Mesenteric fat pad (tissue), 1 donor: ENCODE measurements at places on chromosomes 1 and 21. TPM values are rescaled to one million over a fixed set of nuclear protein-coding genes. Genes with fewer than 3 reads are reported as not detected.

DNA sequence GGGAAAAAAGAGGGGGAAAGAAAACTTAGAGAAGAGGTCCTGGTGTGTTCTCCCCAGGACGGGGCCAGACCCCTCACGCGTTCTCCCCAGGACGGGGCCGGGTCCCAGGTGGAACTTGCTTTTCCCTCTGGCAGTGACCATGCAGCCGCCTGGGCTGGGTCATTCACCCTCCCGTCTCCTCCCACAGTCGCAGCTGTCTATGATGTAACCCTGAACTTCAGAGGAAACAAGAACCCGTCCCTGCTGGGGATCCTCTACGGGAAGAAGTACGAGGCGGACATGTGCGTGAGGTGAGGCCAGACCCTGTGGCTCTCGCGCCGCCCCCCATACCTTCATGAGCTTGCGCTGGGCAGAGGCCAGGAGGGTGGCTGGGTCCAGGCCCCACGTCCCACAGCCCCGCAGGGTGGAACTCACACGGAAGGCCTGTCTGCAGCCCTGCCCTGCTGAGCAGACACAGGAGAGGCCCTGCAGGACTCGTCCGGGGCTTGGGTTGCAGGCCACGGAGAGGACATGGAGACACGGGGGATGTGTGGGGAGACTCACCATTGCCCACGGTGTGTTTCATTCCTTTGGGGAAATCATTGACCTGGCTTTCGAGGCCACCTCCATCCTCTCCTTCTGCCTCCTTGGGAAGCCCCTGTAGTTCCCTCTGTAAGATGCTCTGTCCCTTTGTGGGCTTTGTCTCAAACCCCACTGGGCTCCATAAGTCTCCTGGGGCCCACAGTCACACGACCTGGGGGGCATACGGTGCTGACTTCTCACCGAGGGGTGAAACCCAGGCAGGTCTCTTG lies 40.7 kb upstream of the TRAPPC10 start:
- DNase-seq = no peak

DNA sequence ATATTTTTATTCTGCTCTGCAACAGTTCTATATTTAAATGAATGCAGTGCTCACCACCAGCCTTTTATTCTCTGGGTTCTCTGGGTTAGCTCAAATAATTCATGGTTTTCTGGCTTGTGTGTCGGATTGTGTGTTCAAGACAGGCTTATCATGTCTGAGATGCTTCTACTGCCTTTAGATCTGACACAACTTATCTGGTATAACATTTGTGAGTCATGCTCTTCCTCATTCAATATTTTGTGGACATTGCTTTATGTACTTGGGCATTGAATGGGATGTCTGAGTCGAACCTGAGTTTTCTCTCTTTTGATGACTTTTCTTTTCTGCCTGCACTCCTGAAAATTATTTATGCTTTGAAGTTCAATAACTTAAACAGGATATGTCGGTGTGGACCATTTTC lies 17.6 kb upstream of the PKP1 start:
- DNase-seq = no peak

GRCh38 chr1:32332290-32333079 lies 3.5 kb downstream of the MARCKSL1 start:
- no peak for DNase-seq

The KCND3 gene
- 18.4 TPM for total RNA-seq

DNA sequence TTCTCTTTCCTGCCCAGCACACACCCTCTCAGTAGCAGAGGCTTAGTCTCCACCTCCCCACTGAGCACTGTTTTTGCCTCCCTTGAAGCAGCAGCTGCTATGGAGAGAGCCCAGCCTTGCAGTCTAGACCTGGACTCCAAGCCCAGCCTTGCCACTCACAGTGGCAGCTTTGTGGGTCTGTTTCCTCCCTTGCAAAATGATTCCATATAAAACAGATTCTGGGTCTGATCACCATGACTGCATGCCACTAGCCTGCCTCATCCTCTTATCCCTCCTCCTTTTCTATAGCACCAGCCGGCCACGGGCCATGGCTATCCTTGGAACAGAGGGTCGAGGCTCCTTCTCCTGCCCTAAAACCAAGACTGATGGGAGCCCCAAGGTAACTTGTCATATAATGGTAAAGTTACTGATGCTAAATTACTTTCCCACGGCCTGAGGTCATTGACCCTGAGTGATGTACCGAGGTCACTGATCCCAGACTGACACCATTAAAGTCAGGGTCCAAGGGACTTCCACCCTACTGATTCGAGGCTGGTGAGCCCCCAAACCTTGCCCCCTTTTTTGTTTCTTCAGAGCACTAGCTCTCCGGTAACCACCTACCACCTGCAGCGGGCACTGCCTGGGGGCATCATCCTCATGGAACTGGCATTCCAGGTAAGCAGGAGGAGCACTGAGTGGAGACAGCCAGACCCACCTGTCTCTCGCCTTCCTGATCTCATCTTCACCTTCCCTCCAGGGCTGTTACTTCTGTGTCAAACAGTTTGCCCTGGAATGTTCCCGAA lies 7.9 kb downstream of the HYI start:
- peak; percentile 84 for DNase-seq

DNA sequence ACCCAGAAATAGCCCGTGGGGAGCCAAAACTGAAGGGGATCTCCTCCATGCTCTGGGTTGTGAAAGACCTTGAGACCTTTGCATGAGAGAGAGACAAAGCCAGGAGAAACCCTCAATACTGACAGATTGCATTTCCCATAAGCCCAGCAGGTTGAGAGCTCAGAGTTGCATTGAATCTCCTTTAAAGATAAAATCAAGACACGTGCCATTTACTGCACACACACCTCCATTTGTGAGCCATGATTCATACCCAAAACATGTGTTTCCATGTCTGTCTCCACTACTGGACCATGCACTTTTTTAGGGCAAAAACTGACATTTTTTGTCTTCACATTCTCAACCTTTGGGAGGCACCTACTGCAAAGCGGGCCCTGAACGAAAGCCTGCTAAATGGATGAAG lies 144.0 kb upstream of the NRIP1 start:
- no peak for DNase-seq

The TRIM67 gene
- 0.22 TPM for total RNA-seq

The CLEC20A gene
- not detected for total RNA-seq

GRCh38 chr1:115296981-115297380 lies 41.1 kb downstream of the NGF start:
- DNase-seq = no peak

GRCh38 chr1:105373681-105374080 lies 1624.0 kb downstream of the AMY1C start:
- DNase-seq = no peak

- DNase-seq = no peak
These were observed 35.5 kb upstream of the IGSF21 start for GRCh38 chr1:18072066-18072465.

GRCh38 chr1:223186800-223187199 lies 43.8 kb upstream of the TLR5 start:
- DNase-seq = no peak

GRCh38 chr1:110489406-110489805 lies 29.6 kb downstream of the KCNA10 start:
- DNase-seq = no peak

DNA sequence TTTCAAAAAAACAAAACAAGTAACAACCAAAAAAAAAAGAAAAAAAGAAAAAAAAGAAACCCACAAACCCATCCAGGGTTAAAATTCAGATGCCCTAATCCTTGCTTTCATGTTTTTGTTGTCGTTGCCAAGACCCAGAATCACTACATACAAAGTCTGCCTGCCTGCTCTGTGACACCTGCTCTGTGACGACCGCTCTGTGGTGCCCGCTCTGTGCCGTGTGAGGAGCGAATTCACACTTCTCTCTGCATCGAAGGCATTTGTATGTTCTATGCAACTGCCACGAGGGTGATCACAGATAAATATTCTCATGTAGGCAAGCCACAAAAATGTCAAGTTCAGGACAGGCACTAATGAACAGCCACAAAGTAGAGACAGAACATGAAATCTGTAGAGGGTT lies 178.6 kb downstream of the SLC45A1 start:
- no peak for DNase-seq

The TMEM82 gene
- not detected for total RNA-seq

GRCh38 chr1:83125456-83125855 lies 873.5 kb downstream of the TTLL7 start:
- no peak for DNase-seq

The PROX1 gene
- 4.1 TPM for total RNA-seq

GRCh38 chr1:216223486-216223885 lies 199.8 kb downstream of the USH2A start:
- no peak for DNase-seq

GRCh38 chr1:2352897-2353550 lies 38.3 kb downstream of the MORN1 start:
- no peak for DNase-seq

DNA sequence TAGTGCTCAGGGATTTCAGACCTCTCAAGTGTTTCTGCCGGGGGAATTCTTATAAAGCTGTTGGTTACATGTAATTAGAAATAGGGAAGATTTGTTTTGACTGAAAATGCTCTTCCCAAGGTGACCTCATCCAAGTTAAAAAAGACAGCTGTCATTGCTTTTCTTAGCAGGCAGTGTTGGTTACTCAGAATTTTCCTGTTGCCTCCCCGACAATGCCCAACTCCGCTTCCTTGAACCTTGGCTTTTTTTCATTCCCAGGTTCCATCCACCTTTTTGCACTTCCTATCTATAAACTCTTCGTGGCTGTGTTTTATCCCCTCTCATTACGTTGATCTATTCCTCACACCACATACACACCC lies 825 bp upstream of the DPH5 start:
- no peak for DNase-seq

DNA sequence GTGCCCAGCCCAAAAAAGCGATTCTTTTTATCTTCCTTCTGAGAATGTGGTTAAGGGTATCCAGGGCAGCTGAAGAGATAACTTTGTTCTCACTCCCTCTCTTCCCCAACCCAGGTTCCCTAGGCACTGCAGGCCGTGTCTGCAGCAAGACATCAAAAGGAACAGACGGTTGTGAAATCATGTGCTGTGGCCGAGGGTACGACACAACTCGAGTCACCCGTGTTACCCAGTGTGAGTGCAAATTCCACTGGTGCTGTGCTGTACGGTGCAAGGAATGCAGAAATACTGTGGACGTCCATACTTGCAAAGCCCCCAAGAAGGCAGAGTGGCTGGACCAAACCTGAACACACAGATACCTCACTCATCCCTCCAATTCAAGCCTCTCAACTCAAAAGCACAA lies 11.4 kb downstream of the WNT2B start:
- DNase-seq = no peak

The TTLL7 gene
- 8.8 TPM for total RNA-seq

- no peak for DNase-seq
These were observed 17.0 kb upstream of the GRIK3 start for GRCh38 chr1:37051346-37051745.
